ENCODE measurements at places on chromosomes 5 and 9.

GRCh38 chr5:111975133-111975532, 218.1 kb upstream of the NREP start:
- no peak for DNase-seq

DNA sequence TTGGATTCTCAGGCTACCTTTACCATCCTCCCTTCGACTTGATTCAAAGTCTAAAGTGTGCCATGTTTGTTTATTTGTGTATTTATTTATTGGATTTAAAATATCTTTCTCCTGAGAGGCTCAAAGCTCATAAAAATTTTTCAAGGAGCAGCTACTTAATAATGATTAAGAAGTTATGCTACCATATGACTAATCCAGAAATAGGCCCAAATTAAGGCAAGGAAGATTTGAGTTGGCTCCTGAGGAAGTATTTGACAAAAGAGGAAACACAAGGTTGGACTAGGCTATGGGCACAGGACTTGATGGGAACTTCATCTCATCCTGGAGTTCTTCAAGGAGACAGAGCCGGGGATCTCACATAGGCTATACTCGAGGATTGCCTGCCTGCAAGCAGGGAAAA, 22.4 kb upstream of the PPP2CA start:
- DNase-seq, result no peak

GRCh38 chr5:74673011-74673790, 11.8 kb upstream of the HEXB start:
- peak; percentile 39 for DNase-seq

DNA sequence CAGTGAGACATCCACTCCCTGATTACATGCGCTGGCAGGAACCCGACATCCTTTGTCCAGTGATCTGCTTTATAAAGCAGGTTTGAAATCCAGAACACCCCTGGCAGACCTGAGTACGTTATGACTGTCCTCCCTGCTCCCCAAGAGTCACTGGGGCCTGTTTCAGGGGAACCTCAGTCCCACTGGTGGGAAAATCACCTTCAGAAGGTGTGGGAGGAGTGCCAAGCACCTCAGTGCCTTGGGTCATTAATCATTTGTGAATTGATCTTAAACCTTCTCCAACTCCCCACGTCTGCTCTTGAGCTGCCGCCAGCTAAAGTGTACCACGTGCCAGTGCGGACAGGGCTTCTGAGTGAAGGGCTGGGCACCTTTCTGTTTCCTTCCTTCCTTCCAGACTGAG, 16.2 kb downstream of the SLC6A3 start:
- DNase-seq, result no peak

GRCh38 chr5:28505121-28505520, 1466.7 kb upstream of the CDH9 start:
- no peak for DNase-seq

GRCh38 chr9:110083866-110084265, 124.1 kb downstream of the C9orf152 start:
- no peak for DNase-seq

DNA sequence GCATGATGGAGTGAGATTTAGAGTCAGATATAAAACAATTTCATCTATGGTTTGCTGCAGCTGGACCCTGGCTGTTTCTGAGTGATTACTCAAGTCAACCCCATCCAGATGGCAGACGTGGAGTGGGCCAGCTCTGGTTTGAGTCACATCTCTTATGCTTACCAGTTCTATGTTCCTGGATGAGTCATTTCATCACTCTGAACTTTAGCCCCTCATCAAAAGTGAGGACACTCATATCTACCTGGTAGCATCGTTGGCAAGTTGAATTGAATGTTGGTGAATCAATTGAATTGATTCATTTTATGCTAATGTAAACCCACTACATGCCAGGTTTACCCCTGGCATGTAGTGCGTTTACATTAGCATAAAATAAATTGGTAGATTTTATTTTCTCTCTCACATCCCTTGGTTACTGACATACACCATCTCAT, 176.4 kb downstream of the FGF18 start:
- DNase-seq, result no peak

GRCh38 chr5:109374625-109375024, 35.1 kb downstream of the PJA2 start:
- no peak for DNase-seq

DNA sequence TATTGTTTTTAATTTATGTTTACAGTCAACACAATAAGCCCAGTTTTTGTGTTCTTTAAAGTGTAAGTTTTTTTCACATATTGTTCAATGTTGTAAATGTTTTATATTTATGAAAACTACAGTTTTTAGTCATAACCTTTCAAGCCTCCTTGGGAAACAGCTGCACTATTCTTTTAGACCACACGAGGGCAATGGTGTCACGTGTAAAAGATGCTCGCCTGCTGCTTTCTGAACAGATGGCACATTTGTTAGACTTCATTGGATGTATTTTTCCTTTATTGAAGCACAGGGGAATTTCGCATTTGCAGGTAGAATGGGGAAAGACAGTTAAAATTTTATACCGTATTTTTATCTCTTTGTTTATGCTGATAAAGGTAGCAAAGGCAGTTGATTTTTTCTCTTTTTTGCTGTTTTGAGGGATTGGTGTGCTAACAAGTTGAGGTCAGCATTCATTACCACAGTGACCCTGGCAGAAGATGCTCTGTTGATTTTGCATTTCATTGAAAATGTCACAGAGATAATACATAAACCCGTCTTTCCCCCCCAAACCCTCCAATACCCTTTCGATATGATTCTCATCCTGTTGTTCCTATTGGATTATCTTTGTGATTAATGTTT, 59.0 kb downstream of the MAT2B start:
- peak; percentile 75 for DNase-seq

GRCh38 chr5:166695326-166695725, 1596.1 kb upstream of the WWC1 start:
- no peak for DNase-seq

- no peak for DNase-seq
Measured at GRCh38 chr5:150320044-150320613, 17.4 kb upstream of the ARSI start.

- DNase-seq, result no peak
Measured at GRCh38 chr9:119771341-119771740, 402.1 kb upstream of the BRINP1 start.

DNA sequence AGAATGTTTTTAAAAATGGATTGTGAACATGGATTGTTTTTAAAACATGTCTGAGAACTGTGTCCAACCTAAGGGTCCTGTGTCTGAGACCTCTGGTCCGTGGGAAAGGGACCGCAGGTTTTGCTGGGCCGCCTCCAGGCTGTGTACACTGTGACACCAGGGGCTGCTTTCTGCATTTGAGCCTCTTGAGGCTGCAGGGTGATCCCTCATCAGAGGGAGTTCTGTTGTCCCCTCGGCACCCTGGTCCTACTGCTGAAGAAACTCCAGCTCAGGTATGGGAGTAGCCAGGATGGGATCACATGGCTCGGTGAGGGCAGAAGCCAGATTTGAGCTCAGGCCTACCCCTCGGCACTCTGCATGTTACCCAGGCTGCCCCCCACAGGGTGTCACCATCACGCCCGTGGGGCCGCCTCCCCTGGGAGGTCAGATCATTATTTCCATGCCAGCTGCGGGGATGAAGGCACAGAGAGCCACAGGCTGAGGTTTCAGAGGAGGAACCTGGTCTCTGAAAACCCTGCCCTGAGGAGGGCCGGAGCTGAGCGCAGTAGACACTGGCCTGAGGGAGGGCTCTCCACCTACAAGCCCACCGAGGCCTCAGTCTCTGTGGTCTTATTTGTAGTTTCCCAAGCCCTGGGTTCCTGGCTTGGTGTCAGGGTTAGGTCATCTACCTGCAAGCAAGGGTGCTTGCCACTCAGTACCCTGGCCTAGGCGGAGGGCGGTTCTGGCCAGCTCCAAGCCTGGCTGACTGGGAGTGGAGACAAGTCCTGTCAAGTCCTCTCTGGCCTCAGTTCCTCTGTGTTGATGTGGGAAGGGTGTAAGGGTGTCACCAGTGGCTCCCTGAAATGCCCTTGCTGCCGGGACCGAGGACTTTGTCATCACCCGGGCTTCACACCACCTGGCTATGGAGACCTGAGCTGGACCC, 2.8 kb downstream of the PRR7 start:
- DNase-seq, result no peak

DNA sequence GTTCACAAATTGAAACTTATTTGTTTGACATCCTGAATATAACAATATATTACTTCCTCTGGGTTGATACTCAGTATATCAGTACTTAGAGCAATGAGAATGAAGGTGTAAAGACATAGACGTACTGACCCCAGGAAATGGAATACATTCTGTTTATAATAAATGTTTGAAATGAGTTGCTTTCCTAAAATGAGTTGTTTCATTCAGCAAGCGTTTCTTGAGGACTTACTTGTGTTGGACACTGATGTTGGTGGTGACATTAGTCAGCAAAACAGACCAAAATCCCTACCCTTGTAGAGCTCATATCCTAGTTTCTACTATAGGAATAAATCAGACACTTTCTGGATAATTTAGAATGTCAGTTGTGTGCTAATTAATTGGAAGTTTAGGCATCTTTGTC, 184.3 kb downstream of the ZDHHC21 start:
- DNase-seq, result no peak

DNA sequence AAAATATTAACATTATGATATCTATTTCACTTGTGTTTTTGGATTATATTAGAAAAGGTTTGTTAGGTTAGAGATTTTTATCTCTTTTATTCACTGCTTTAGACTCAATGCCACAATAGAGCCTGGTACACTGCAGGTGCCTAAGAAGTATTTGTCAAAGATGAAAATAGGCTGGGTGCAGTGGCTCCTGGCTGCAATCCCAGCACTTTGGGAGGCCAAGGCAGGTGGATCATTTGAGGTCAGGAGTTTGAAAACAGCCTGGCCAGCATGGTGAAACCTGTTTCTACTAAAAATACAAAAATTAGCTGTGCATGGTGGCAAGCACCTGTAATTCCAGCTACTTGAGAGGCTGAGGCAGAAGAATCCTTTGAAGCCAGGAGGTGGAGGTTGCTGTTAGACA, 64.3 kb downstream of the C9 start:
- DNase-seq, result no peak

DNA sequence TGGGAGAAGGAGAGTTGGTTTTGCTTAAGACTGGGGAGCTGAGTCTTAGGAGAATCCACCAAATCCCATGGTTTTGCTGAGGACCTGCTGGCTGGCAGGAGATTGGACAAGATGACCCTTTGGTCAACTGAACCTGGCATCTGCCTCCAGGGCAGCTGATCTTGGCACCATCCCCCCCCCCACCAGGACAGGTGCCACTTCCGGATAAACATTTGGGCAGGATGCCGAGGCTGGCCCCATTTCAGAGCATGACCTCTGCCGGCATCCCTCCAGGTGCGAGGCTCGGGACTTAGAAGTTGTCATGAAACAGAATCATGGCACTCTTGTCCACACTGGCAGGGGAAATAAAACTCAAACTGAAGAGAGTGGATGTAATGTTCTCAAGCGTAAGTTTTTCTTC, 165.6 kb downstream of the MACROH2A1 start:
- DNase-seq, result no peak

- DNase-seq, result no peak
Measured at GRCh38 chr9:7907551-7908337, 108.2 kb upstream of the DMAC1 start.

GRCh38 chr5:141826674-141827073, 51.5 kb downstream of the PCDH1 start:
- no peak for DNase-seq

- DNase-seq, result no peak
Measured at GRCh38 chr5:160188141-160189015, 40.9 kb upstream of the FABP6 start.

- DNase-seq, result no peak
Measured at GRCh38 chr9:107049803-107050184, 186.8 kb downstream of the ZNF462 start.

GRCh38 chr9:78031444-78031892, at the start of gene GNAQ:
Gene GNAQ (minus strand): TSS chr9:78031811. CDS start chr9:78031235, 576 bp downstream.
- DNase-seq, result no peak

DNA sequence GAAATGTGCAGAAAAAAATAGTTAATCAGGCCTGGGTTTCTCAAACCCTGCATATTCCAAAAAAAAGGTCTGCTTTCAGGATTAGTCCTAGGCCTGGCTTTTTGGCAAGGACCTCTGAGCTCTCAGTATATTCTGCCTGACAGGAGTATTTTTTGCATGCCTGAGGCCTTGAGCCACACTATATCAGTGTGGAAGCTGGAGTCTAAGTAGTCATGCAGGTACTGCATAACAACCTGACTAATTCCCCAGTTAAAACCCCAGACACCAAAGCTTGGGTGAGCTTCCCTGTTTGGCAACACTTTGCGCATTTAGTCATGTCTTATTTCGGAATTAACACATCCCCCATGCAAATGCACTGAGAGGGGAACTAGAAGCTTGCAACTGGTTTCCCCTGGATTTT, 359.5 kb downstream of the CETN3 start:
- DNase-seq, result no peak

GRCh38 chr5:171838066-171838465, 52.4 kb downstream of the SMIM23 start:
- DNase-seq, result no peak

- no peak for DNase-seq
Measured at GRCh38 chr9:105311306-105311705, 66.9 kb downstream of the SLC44A1 start.

GRCh38 chr5:24496268-24496667, 148.5 kb downstream of the CDH10 start:
- no peak for DNase-seq

- DNase-seq, result no peak
Measured at GRCh38 chr9:95189251-95190098, 128.0 kb downstream of the FANCC start.

DNA sequence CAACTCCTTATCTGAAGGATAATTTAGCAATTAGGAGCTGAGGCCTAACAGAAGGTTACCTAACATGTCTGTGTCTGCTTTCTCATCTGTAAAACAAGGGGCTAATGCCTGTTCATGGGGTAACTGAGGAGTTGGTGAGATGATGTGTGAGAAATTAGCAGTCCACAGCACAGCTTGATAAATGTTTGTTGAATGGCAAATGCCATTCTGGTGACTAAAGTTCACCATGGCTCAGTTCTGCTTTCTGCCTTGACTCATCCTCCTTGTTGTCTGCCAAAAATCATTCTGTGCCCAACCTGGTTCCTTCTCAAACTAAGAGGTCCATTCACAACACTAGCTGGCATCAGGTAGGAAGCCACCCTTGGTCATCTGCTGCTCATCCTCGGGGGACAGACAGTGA, 552.0 kb upstream of the KLF4 start:
- no peak for DNase-seq

DNA sequence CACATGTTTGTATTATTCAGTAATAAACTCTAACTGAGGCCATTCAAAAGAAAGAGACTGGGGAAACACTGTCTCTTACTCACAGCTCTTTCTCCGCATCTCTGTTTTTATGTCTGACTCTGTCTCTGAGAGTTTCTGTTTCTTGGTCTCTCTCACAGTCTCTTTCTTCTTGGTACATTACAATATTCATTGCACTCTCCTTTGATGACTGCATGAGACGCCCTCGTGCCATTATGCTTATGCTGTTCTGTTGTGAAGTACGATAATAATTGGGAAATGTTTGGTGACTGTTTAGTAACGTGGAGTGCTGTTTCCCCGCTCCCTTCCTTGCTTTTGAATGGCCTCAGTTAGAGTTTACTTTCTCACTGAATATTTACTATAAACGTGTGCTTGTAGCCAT, 25.3 kb upstream of the TLX3 start:
- DNase-seq, result no peak

GRCh38 chr5:129172580-129172979, 78.0 kb downstream of the ISOC1 start:
- no peak for DNase-seq

Data from NCI-H1694 (cell line).